ENCODE measurements at places on chromosomes 7 and 10. TPM values are rescaled to one million over a fixed set of nuclear protein-coding genes. Genes with fewer than 3 reads are reported as not detected.
A peak's percentile ranks its signal among the peaks of the same experiment; 100 is the strongest.

DNA sequence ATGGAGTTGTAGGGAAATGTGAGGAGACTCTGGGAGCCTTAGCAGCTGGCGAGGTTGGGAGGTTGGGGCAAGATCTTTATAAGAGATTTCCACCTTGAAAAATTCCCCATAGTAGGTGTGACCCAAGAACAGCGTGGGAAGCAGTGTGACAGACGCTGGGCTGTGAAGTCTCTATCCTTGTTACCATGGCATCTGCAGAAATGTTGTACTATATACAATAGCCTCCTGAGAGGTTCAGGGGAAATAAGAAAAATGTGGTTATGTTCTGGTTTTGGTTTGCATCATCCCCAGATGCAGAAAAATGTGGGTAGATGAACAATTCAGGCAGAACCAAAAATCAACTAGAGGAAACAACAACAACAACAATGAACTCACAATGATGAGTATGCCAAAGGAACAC is 498.6 kb downstream of the SH2D4B start:
- DNase-seq = no peak

The A1CF gene
- not detected for total RNA-seq

DNA sequence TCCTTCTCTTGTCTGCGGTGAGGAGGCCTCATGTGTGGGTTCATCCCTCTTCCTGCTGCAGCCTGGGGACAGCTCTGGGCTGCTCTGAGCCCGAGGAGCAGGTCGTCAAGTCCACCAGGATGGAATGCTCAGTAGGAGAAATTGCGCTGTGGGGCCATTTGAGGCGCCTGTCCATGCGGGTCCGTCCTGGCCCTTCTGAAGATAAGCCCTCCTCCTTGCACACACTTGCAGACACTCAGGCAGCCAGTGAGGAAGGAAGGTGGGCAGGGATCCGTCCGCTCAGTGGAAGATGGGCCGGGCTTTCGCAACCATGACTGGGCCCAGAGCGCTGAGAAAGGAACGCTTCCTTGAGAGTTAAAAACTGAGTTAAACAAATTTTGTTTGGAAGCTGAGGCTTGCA is 356.8 kb downstream of the GLRX3 start:
- peak; percentile 53 for DNase-seq

The THSD7A gene
- total RNA-seq = 3.4 TPM

- DNase-seq = no peak
Observed at GRCh38 chr10:2839081-2839725, 228.1 kb upstream of the PFKP start.

The LIPF gene
- total RNA-seq = not detected

DNA sequence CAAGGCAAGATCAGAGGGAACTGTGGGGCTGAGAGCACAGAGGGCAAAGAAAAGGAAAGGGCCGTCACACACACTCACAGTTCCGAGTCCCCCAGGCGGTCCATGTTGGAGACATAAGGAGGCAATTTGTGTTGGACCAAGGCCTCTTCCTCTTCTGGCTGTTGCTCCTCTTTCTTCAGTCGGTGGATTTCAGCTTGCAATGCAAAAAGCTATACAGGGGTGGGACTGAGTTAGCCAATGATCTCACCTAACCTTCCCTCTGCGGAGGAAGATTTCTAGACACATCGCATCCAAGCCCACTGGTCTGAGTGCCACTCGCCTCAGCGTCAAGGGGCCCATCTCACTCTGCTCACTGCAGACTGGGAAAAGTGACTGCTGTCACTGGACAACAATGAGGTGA is 5.5 kb downstream of the WDR91 start:
- peak; percentile 70 for DNase-seq

DNA sequence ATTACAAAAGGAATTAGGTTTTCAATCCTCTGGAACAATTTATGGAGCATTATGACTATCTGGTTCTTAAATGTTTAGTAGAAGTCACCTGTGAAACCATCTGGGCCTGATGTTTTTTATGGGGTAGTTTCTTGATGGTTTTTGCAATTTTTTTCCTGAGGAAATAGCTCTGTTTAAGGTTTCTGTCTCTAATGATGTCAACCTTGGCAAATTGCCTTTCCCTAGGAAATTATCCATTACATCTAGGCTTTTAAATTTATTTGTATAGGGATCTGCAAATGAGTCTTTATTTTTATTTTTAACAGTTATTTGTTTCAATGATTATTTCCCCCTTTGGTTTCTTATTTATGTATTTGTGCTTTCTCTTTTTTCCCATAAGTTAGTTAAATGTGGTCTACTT is 222.8 kb downstream of the GALNT17 start:
- DNase-seq = no peak

- peak; percentile 81 for DNase-seq
Observed at GRCh38 chr7:37920305-37920848, at the start of gene EPDR1. EPDR1 (plus strand) TSS chr7:37920640; CDS start chr7:37920940, 300 bp downstream.

DNA sequence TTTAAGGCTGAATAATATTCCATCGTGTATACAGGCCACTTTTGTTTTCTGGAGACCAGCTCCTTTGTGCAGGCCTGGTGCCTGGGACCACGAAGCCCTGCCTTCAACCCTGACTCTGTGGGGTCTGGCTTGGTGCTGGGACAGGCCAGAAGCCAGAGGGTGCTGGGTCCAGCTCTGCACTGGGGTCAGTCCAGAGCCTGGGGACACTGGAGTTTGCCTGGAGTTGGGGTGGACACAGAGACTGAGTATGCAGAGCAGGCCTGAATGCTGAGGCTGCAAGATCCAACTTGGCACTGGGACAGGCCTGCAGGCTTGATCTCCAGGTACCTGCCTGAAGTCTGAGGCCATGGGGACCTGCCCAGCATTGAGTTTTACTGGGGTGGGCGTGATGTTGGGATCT is 558.8 kb upstream of the CNTNAP2 start:
- no peak for DNase-seq

DNA sequence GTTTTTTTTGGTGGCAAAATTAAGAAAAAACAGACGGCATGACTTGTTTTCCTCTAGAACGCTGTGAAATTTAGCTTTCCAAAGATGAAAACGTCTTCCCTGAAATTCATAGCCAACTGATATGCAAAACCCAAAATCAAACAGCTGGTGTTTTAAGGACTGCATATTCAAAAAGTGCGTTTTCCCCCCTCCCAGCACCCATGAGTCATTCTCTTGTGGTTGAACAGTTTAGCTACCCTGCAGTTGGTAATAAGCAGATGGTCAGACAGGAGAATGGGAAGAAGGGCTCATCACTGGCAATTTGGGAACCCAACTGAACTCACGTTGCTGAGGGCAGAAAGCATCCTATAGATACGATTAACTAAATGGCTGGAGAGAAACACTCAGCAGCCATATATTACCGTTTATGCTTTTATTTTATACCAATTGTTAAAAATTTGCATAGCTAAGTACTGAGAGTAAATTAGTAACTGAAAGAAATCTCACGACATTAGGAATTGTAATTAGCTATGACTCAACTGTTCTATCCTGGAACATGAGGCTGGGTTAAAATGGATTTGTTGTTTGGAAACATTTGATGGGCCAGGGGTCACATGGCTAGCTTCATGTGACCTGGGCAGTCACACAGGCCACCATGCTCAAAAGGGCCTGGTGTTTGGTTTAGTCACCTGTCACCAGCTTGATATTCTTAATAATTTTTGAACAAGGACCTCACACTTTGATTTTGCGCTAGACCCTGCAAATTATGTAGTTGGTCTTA is 343.1 kb downstream of the PHTF2 start:
- no peak for DNase-seq

DNA sequence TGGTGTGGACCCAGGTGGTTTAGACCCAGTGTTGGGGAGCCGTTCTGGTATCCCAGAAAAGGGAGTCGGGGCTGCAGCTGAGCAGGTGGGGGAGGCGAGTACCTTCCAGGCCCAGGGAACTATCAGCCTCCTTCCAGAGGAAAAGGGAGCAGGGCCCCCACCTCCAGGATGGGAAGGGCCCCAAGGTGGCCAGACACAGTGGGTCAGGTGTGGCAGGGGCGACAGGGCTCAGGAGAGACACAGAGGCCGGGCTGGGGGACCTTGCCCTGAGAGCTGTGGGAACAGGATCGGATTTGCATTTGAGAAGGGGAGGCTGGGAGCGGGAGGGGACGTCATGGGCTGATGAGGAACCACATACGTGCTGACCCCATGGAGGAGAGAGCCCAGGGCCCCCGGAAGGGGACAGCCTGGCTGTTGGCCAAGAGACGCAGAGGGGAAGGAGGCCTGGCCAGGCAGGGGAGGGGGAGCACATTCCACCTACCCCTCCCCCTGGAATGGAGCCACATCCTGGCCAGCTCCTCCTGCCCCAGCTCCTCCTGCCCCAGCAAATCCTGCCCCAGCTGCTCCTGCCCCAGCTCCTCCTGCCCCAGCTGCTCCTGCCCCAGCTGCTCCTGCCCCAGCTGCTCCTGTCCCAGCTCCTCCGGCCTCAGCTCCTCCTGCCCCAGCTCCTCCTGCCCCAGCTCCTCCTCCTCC is 9.7 kb upstream of the TTYH3 start:
- no peak for DNase-seq

DNA sequence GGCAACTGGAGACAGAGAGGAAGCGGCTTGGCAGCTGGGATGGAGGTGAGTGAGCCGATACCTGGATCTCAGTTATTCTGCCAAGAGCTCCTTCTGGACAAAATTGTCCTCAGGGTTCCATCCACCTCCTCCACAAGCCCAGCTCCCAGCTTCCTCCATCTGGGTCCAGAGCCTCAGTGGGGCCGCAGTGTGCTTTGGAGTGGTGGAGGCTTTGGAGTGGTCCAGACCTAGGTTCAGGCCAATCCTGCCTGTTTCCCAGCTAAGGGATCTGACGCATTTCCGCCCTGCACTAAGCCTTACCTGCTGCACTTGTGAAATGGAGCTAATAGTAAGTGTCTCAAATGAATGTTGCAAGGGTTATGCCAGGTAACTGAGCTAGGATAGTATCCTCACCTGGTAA is 355.7 kb upstream of the SHH start:
- no peak for DNase-seq

- DNase-seq = no peak
Observed at GRCh38 chr7:68074242-68074641, 1077.6 kb downstream of the TYW1 start.

GRCh38 chr7:111873326-111873646 is 311.0 kb upstream of the IMMP2L start:
- DNase-seq = no peak

DNA sequence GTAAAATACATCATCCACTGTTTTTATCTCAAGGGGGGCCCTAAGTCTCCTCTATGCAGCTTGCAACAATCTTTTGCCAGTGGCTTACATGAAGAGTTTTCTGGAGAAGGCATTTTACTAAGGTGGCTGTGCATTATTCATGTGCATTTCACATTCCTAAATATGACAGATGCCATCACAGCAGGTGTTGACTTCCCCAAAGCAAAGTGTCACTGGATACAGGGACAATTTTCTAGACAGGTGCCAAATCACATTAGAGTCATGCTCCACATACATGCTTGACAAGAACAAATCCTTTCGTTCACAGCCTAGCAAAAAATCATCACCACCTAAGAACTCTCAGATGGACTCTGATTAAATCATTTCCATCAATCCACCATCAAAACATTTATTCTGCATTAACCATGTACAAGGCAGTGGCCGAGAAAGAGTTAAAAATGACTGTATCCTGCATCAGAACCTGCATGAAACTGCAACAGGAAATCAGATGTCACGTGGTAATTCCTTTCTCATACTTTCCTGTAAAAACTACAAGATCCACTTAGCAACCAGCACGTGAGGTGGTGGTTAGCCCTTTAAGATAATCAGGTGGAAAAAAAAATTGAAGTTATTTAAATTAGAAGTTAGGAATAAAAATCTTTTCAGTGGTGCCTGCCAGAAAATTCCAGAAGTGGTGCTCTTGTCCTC is 88.2 kb upstream of the AFAP1L2 start:
- DNase-seq = no peak

The TCAF2 gene
- total RNA-seq = 0.54 TPM

The MAT1A gene
- total RNA-seq = 0.11 TPM

DNA sequence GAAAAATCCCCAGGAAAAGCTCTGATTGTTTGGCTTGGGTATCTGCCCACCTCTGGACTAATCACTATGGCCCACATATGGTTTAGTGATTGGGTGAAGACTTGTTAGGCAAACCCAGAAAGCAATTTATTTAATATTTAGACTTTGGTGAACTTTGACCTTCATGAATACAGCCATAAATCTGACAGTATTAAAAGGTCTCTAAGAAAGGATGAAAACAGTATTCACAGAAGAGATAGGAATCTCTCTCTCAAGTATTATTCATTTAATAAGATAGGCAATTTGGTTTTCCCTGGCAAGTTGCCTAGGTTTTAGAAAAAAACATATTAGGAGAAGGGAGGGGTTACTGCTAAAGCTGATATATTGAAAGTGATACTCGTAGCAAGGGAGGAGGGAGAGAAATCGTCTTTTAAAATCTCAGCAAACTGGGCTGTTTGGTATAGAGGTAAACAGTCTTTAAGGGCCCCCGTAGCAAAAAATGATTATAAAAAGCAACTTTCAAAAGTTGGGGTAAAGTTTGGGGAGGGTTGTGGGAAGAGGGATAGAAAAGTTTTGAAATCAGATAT is 57.1 kb downstream of the LSMEM1 start:
- no peak for DNase-seq

- peak; percentile 24 for DNase-seq
Observed at GRCh38 chr7:50610521-50611277, 45.5 kb upstream of the DDC start.

The BAMBI gene
- 46.6 TPM for total RNA-seq

The RAB11FIP2 gene
- 12.7 TPM for total RNA-seq

The SYT15 gene
- total RNA-seq = 6.7 TPM

DNA sequence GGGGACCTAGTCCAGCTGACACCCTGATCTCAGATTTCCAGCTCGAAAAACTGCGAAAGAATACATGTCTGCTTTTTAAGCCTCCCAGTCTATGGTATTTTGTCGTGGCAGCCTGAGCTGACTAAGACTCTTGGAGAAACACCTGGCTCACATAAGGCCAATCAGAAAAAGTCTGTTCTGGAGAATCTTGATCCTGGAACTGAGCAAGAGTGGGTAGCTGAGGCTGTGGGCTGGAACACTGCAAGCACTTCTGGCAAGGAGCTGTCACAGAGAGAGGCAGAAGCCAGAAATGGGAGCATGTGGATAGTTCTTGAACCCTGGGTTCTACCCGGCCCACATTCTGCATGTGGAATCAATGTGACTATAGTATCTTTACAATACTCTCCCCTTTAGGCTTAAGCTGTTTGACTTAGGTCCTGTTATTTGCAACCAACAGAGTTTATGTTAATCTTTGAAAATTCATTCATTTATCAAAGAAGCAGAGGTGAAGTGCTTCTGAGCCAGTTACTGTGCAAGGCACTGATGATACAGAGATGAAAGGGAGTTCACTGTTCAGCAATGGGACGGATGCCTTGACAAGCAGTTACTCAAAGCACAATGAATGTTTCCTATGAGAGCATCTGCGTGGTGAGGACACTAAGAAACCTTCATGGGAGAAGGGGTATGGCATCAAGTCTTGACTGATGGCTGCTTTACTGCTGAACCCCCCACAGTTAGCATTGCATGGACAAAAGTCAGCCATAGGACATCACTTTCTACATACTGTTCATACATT is 4.4 kb upstream of the C10orf90 start:
- no peak for DNase-seq

- DNase-seq = no peak
Observed at GRCh38 chr10:70940834-70941568, 52.6 kb upstream of the PCBD1 start.

GRCh38 chr7:73909051-73909941 is 48.3 kb downstream of the TMEM270 start:
- peak; percentile 75 for DNase-seq
